ENCODE measurements at places on chromosomes 3 and 15. TPM values are rescaled to one million over a fixed set of nuclear protein-coding genes. Genes with fewer than 3 reads are reported as not detected.

SPATA12 gene
- total RNA-seq = not detected

VGLL3 gene
- 2.7 TPM for total RNA-seq

STAC gene
- total RNA-seq = 0.43 TPM

CYP8B1 gene
- total RNA-seq = not detected

SLC12A8 gene
- 0.30 TPM for total RNA-seq

SV2B gene
- 4.1 TPM for total RNA-seq

HGD gene
- total RNA-seq = not detected

STRA6 gene
- not detected for total RNA-seq

UNC13C gene
- total RNA-seq = 0.03 TPM

LINS1 gene
- total RNA-seq = 6.8 TPM

IGSF10 gene
- total RNA-seq = 2.6 TPM

TTLL13 gene
- not detected for total RNA-seq

TAGLN3 gene
- total RNA-seq = not detected

WNT5A gene
- total RNA-seq = 6.7 TPM

All from Right ventricle myocardium superior (tissue), 1 donor.